ENCODE measurements at places on chromosomes 11 and 22. TPM values are rescaled to one million over a fixed set of nuclear protein-coding genes. Genes with fewer than 3 reads are reported as not detected.

Gene SLC22A9
- total RNA-seq: not detected

Gene SPTBN2
- 39.2 TPM for total RNA-seq

Gene SPDYC
- 2.0 TPM for total RNA-seq

GRCh38 chr22:32202539-32203180 lies 2.2 kb downstream of the RFPL2 start:
- DNase-seq: peak; percentile 79

DNA sequence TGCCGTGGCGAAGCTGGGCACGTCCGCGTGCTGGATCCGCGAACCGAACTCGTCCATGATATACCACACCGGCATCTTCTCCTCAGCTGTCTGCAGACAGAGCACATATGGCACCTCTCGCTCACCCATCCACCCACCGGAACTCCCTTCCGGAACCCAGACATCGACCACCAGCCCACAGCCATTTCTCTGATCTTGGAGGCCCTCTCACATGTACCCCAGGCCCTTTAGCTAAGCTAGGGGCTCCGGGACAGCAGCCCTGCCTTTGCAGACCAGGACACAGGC lies 7.1 kb downstream of the TTLL12 start:
- no peak for DNase-seq

DNA sequence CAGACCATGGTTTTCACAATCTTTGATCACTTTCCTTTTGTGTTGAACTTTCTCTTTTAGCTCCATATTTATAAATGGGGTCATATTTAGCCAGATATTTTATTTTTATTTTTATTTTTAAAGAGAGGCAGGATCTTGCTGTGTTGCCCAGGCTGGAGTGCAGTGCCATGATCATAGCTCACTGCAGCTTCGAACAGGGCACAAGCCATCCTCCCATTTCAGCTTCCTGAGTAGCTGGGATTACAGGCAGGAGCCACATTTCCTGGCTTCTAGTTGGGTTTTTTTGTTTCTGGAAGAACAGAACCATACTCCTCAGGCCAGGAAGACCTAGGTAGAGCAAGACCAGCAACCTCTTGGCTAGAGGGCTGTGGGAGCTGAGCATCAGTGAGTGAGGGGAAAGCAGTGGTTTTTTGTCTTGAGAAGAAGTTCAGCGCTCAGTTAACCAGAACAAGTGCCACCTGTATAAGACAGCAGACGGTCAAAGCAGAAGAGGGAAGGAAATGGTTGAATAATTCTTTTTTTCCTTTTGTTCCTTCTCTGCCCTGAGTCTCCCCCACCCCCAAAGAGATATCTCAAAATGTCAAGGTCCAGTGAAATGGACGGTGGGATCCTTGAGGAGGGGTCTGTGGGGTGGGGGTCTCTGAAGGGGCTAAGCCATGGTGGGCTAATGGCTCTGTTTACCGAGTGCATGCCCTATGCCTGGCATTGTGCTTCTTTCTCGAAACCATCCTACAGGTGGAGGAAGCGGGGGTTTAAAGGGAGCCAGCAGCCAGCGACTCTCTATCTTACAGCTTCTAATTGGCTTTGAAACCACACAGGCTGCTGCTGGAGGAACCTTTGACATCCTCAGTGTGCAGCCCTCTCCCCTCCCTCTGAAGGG lies 63.0 kb downstream of the PTPRJ start:
- DNase-seq: no peak

DNA sequence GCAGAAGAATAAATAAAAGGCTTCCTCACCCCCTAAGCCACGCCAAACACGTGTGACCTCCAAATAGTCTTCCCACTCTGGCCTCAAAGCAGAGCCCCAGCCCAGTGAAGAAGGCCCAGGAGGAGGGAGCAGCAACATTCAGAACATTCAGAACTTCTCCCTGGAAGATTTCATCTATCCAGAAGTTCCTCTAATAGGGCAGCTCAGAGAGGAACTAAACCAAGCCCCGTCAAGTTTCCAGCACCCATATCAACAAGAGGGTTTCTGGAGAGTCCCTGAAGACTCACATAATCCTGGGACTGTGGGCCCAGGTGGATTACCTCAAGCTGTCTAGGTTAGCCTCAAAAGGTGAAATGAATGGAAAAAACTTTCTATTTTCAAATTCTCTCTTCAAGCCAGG lies 39.4 kb downstream of the PC start:
- DNase-seq: no peak
